Testis (tissue), 5 donors: ENCODE measurements at places on chromosomes 3 and 15. TPM values are rescaled to one million over a fixed set of nuclear protein-coding genes. Genes with fewer than 3 reads are reported as not detected.

The CYP8B1 gene
- total RNA-seq, result not detected

The GOLGA8K gene
- total RNA-seq, result 25.8 TPM

- H3K4me3 ChIP-seq, result no peak overlapping the region
- H3K4me1 ChIP-seq, result no peaks in the 10 kb centered on the region
- DNase-seq, result peak; percentile 54
- H3K27me3 ChIP-seq, result no peaks in the 10 kb centered on the region
- no peak overlapping the region for H3K27ac ChIP-seq
- no peaks in the 10 kb centered on the region for H3K36me3 ChIP-seq
Measured at GRCh38 chr3:125163739-125164601, 48.6 kb downstream of the SLC12A8 start.

DNA sequence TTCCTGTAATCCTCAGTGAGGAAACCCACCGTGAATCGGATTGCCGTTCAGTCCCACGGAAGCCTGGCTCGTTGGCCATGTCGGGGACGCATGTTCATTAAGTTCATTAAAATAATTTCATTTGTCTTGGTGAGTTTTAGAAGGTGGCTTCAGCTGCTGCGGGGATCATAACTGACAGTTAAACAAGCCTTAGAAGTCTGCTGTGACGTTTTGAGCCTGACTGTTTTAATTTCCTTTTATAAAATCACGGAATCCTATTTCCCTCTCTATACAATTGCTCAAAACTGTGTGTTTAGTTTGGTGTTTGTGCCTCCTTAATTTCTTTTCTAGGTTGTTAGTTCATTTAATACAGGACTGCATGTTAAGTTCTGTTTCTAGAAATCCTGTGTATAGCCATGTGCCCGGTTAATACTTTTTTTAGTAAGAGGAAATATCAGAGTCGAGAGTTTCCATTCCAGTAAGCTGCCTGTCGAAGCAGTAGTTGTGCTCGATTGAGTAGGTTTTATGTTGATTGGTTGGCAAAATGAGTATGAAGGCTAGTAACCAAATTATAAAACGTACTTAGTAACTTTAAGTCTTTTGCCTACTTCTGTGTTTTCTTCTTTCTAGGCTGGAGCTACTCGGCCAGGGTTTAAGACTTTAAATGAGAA, 705 bp downstream of the NIPA2 start:
- H3K36me3 ChIP-seq, result no peaks in the 10 kb centered on the region
- no peaks in the 10 kb centered on the region for H3K27me3 ChIP-seq
- peaks cover 9% of the 10 kb centered on the region for H3K4me1 ChIP-seq
- no peak for DNase-seq
- H3K27ac ChIP-seq, result peak overlapping the region; percentile 87

GRCh38 chr3:98730886-98731537, 32.1 kb upstream of the ST3GAL6 start:
- H3K36me3 ChIP-seq, result no peaks in the 10 kb centered on the region
- no peak for DNase-seq
- peaks cover 6% of the 10 kb centered on the region for H3K4me1 ChIP-seq
- H3K4me3 ChIP-seq, result no peak overlapping the region
- no peak overlapping the region for H3K27ac ChIP-seq

- no peak overlapping the region for H3K27ac ChIP-seq
- no peaks in the 10 kb centered on the region for H3K36me3 ChIP-seq
- H3K27me3 ChIP-seq, result no peaks in the 10 kb centered on the region
- no peaks in the 10 kb centered on the region for H3K4me1 ChIP-seq
Measured at GRCh38 chr15:92142242-92143232, 251.1 kb upstream of the ST8SIA2 start.

- H3K36me3 ChIP-seq, result no peaks in the 10 kb centered on the region
- H3K4me3 ChIP-seq, result no peak overlapping the region
- H3K27me3 ChIP-seq, result no peaks in the 10 kb centered on the region
- DNase-seq, result no peak
- H3K4me1 ChIP-seq, result no peaks in the 10 kb centered on the region
- H3K27ac ChIP-seq, result no peak overlapping the region
Measured at GRCh38 chr3:177633671-177634207, 436.5 kb upstream of the TBL1XR1 start.

GRCh38 chr3:36881735-36882134, 63.1 kb downstream of the TRANK1 start:
- no peaks in the 10 kb centered on the region for H3K36me3 ChIP-seq
- DNase-seq, result no peak
- no peak overlapping the region for H3K4me3 ChIP-seq
- no peaks in the 10 kb centered on the region for H3K27me3 ChIP-seq

The COPG1 gene
- total RNA-seq, result 98.2 TPM

DNA sequence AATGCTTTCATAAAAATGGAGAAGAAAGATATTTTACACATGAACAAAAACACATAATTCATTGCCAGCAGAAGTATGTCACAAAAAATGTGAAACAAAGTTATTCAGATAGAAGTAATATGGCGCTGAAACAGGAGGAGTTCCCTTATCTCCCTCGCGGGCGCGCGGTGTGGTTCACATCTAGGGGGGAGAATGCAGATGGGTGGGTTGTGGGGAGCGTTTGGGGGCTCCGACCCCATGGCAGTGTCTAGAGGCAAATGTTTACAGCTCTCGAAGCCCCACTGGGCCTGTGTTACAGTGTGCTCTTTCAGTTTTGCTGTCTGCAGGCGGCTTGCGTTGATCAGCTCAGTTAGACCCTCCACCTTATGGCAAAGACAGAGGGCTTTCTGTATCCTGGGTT, 297.5 kb downstream of the CGGBP1 start:
- no peak overlapping the region for H3K27ac ChIP-seq
- H3K27me3 ChIP-seq, result no peaks in the 10 kb centered on the region
- peak overlapping the region; percentile 23 for H3K4me3 ChIP-seq

The SLC35A5 gene
- 54.9 TPM for total RNA-seq

DNA sequence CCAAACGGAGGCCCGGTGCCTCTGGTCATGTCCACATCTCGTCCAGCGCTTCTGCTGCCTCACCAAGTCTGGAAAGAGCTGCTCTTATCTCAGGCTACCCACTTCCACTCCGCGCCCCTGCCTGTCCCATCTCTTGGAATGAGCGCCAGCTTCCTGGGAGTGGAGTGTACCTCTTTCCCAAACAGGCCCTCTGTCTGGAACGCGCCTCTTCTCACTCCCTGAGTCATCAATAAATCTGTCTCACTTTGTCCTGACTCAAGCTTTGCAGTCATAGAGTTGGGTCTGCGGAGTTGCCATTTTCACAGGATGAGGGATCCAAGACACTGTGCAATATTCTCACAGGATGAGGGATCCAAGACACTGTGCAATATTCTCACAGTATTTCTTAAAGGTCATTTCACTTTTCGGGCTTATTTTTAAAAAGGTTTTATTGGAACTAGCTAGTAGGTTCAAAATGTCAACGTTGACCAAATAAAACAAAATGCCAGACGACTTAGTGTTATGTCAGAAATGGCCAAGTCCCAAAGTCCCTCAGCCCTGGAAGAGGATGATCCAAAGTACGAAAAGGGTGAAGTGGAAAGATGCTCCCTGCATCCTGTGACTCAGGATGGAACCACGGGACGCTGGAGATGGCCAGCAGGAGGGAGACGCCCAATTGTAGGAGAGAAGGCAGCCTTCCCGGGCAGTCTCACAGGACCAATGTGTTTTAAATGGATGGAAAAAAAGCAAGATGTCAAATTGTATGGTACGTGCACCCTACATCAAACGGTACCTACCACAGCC, 81.1 kb downstream of the CHSY1 start:
- peak; percentile 61 for DNase-seq
- H3K36me3 ChIP-seq, result no peaks in the 10 kb centered on the region
- H3K4me3 ChIP-seq, result no peak overlapping the region
- peak overlapping the region; percentile 40 for H3K27ac ChIP-seq

The RTP4 gene
- 1.4 TPM for total RNA-seq
